Panc1 (cell line): ENCODE measurements at places on chromosomes 6 and 20.

- no peak for DNase-seq
Measured at GRCh38 chr6:156778454-156779205, 1.5 kb downstream of the ARID1B start.

DNA sequence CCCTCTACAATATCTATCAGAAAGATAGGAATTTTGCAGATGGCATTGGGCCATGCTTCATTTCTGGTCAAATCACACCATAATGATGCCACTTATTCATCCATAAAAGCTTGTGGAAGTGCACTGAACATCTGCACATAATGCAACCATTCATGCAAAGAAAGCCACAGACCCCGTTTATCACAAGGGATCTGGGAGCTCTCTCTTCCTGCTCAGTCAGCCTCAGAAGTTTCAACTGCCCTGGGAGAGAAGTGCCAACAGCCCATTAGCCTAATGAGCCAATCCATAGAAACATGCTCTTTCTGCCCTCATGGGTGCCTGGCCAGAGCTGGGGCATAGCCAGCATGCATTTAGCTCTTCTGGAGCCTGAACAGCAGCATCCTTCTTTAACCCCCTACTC, 85.8 kb downstream of the SLC35F1 start:
- DNase-seq, result no peak

DNA sequence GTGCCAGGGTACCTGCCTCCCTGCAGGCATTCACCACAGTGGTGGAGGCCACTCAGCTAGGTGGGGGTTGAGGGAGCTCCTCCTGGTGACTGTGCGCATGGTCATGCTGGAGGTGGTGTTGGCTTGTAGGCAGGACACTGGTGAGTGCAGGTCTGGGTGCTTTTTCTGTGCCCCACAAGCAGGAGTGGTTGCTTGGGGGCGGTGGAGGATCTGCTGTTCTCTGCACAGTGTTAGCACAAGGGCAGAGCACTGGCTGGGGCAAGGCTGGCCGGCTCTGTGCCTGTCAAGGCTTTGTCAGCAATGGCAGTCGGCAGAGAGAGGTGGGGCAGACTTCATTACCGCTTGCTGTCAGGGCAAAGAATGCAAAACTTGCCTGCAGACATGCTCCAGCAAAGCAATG, 632.1 kb upstream of the ID4 start:
- DNase-seq, result no peak

GRCh38 chr6:105994591-105995390, 91.3 kb upstream of the PRDM1 start:
- no peak for DNase-seq

GRCh38 chr6:149174962-149175361, 142.6 kb upstream of the TAB2 start:
- DNase-seq, result no peak

- no peak for DNase-seq
Measured at GRCh38 chr20:16052456-16052855, 520.8 kb downstream of the KIF16B start.
